ENCODE measurements at places on chromosomes 7 and 10.

DNA sequence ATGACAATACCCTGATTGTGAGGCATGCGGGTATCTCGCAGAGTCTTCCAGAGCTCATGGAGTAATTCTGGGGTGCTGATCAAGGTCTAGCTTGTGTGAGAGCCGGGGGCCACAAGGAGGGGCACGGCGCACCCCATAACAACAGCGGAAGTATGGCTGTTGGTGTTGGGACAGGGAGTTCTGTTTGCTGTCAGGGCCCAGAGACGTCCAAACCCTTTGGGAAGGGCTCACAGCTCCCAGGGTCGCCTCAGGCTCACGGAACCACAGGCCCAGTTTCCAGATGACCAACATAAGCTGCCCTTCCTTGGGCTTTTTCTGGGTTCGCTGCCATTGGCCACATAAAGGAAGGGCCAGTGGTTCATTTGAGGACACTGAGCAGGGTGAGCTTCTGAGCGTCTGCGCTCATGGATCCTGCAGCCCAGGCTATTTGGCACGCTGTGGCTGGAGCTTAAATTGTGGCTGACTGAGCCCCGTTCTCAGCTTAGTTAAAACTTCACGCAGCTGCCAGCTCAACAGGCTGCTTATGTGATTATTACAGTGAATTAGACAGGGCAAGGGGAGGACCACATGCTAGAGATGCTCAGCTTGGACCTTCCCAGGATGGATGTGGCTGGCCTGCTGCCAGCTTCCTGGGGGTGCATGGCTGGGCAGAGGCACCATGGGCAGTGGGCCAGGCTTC, 92.3 kb downstream of the DNAJB6 start:
- DNase-seq, result no peak

GRCh38 chr7:11760372-11760771, 71.6 kb downstream of the THSD7A start:
- no peak for DNase-seq

DNA sequence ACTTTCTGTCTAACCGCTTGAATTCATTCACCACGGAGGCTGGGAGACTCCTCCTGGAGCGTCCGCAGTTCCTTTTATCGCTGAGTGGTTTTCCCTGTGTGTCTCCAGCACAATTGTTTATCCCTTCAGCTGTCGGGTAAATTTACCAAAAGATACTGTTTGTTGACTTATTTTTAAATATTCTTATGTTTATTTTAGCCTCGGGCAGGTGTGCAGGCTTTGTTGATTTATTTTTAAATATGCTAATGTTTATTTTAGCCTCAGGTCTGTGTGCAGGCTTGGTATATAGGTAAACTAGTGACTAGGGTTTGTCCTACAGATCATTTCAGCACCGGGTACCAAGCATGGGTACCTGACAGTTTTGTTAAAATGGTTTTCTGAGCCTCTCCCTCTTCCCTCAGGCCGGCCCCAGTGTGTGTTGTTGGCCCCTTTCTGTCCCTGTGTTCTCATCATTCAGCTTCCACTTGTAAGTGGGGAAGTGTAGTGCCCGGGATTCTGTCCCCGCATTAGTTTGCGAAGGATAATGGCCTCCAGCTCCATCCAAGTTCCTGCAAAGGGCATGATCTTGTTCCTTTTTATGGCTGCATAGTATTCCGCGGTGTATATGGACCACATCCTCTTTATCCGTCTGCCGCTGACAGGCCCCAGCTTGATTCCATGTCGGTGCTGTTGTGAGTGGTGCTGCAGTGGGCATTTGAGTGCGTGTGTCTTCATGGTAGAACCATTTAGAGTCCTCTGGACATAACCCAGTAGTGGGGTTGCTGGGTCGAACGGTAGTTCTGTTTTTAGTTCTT, 5.3 kb downstream of the GET4 start:
- no peak for DNase-seq

GRCh38 chr10:129759214-129760002, 204.7 kb downstream of the EBF3 start:
- no peak for DNase-seq

DNA sequence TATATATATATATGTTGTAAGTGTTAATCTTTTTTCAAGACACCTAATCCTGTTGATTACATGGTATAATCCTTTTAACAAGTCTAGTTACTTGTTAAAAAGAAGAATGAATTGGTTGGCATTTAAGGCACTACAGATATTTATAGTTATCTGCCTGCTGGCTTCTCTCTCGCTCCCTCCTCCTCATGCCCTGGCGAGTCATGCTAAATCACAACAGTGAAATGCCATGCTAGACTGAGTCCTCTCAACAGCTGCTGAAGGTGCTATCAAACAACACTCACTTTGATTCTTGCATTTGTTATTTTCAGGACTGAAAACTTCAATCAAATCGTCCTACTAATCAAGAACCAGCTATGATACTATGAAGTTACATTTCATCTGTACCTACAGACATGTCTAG, 15.4 kb downstream of the NRAP start:
- no peak for DNase-seq

GRCh38 chr10:61798713-61799112, 102.8 kb upstream of the ARID5B start:
- no peak for DNase-seq

DNA sequence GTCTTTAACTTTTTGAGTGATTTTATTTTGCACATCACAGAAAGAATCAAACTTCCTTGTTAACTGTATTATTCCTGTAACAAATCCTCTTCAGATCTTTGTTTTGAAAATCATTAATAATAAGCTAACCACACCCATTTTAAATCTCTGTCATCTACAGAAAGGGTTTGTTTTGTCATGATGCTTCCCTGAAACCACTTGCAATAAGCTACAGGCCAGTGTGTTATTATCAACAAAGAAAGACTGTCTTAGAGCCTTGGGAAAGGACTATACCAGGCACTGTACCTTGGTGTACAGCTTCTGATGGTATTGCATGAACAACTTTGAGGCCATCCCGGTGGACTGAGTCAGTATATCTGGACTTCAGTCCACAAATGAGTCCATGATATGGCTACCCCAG, 145.3 kb upstream of the FAM3C start:
- no peak for DNase-seq

GRCh38 chr10:115854740-115855435, 418.1 kb downstream of the GFRA1 start:
- no peak for DNase-seq

GRCh38 chr10:86856156-86856555, 99.7 kb downstream of the BMPR1A start:
- no peak for DNase-seq

DNA sequence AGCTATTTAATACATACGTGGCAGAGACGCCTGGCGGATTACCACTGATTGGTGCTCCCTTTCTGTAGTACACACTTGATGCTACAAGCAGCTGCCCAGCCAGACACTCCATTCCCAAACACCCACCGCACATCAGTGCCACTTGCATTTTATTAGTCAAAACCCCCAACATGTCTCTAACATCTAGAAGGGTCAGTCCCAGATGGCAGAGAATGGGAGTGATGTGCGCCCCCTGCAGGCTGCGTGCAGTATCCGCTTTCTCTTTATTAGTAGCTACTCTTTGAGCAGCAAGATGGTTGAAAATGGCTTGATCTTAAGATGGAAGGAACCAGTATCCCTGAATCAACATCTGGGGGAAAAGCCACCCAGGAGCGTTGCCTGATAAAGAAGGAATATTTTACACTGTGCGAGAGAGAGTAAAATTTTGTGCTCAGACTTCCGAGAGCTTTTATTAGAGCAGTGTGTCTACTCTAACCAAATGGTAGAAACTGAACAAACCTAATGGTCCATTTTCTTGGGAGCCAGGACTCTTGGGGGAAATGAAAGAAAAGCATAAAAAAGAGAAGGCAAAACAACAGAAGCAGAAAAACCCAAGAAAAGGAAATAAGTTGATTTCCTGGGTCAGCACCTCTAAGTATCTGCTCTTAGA, 78.3 kb downstream of the ST8SIA6 start:
- no peak for DNase-seq

DNA sequence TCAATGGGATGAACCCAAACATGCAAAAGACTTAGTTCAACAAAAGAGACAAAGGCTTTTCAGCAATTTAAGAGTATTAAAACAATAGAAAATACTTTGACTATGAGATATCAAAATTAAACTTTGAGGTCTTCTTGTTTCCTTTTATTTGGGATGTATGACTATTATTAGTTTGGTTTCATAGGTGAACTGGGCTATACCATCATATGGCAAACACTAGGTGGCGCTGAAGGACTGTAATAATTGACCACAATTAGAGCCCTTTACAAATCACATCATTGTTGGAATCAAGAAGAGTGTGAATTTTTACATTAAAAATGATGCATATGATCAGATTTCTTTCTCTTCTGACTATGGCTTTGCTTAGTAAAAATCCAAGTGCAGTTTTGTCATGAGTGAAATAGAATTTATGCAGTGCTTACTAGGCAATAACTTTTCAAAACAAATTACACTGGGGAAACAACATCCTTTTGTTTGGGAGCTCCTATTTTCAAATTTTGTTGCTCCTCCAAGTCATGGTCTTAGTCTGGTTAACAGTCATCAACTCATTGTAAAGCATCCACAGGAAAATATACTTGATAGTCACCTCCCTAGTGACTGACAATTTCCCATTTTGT, 14.7 kb upstream of the NXPH1 start:
- no peak for DNase-seq

DNA sequence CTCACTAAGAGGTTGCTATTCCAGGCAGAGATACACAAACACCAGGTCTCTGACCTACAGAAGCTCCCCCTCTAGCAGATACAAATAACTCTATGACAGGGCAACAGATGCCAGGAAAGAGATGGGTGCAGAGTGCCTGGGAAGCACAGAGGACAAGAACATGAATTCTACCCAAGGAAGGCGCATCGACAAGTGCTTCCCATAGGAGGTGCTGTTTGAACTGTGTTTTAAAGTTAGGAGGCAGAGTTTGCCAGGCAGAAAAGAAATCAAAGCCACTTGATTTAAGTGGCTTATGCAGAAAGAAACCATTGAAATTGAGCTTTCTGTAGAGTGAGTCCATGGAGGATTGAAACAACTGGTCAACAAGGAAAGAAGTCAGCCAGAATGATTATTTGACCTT, 35.3 kb upstream of the EGR2 start:
- no peak for DNase-seq

GRCh38 chr7:50650057-50650664, 85.0 kb upstream of the DDC start:
- no peak for DNase-seq

GRCh38 chr7:56157238-56157790, 41.1 kb upstream of the NUPR2 start:
- DNase-seq, result no peak

DNA sequence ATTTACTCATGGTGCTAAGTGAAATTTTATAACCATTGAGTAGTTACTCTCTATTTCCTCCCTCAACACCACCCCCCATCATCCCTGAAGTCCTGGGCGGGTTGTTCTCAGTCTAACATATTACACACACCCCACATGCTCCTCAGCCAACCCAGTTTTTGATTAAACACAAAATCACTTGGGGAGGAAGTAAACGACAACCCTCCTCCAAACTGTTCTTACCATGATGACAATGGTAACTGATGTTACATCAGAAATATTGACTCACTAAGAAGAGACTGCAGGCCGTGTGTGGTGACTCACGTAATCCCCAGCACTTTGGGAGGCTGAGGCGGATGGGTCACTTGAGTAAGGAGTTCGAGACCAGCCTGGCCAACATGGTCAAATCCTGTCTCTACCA, 44.2 kb downstream of the RAB11FIP2 start:
- DNase-seq, result no peak

DNA sequence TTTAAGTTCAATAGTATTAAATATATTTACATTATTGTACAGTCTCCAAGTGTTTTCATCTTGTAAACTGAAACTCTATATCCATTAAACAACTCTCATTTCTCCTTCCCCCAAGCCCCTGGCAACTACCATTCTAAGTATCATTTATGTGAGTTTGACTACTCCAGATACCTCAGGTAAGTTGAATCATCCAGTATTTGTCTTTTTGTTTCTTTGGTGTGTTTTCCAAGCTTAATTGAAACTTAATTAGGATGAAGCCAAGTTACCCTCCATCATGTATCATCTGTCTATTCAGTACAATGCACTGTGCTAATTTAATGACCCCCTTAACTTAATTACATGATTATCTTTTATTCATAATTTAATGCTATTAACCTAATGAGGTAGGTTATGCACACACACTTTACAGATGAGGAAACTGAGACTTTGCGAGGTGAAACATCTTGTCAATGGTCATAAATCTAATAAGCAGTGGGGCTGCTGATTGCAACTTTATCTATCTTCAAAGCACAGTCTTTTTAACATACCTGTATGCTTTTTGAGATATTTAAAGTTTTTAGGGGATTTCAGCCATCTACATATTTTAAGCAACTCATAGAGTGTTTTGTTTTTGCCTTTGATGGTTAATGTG, 663 bp downstream of the MACC1 start:
- no peak for DNase-seq

GRCh38 chr7:101942603-101943210, 125.3 kb downstream of the CUX1 start:
- DNase-seq, result no peak

DNA sequence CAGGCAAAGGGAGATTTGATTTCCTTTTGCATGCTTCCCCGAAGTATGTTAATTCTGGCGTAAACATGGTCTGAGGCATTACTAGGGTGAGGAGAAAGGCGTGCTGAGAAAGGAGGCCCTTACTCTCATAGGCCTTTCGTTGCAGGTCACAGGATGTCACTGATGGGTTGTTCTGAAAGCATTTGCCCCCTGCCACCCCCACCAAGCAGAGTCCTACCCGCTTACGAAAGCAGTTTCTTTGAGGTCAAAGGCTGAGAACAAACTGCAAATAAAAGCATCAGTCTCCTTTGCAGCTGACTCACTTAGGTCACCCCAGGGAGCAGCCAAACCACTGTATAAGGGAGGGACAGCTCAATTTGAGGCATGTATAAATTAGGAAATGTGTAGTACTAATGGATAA, 57.1 kb downstream of the BPGM start:
- no peak for DNase-seq

GRCh38 chr7:43018446-43018845, 86.3 kb downstream of the MRPL32 start:
- no peak for DNase-seq

GRCh38 chr10:27512548-27512947, 8.4 kb downstream of the RAB18 start:
- no peak for DNase-seq

DNA sequence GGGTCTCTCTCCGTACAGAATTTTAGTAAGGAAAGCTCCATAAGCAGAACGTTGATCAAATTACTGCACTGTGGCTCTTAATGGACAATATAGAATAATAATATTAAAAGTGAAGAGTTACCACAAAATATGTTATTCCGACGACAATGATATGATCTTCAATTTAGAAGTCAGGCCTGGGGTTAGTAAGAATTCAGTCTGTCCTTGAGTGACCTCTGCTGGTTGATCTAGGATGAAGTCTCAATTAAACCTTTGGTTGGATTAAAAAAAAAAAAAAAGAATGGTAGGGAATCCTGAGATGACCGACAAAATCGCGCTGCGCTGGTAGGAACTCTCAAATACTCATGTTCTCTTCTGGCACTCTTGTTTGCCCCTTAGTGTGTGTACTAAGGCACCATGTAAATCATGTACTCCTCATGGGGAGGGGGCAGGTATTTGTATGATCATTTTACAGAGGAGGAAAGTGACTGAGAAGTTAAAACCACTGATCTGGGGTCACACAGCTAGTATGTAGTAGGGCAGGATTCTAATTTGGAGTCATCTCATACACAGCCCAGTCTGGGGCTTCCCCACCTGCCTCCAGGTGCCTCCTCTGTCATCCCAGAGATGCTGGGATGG, 161.3 kb upstream of the NPVF start:
- DNase-seq, result peak; percentile 57
